ENCODE measurements at places on chromosomes 3 and 15. TPM values are rescaled to one million over a fixed set of nuclear protein-coding genes. Genes with fewer than 3 reads are reported as not detected.
A peak's percentile ranks its signal among the peaks of the same experiment; 100 is the strongest.

GRCh38 chr15:42508263-42508690, 12.8 kb downstream of the SNAP23 start:
- no peak for DNase-seq

POLQ gene
- 0.22 TPM for polyA plus RNA-seq

DNA sequence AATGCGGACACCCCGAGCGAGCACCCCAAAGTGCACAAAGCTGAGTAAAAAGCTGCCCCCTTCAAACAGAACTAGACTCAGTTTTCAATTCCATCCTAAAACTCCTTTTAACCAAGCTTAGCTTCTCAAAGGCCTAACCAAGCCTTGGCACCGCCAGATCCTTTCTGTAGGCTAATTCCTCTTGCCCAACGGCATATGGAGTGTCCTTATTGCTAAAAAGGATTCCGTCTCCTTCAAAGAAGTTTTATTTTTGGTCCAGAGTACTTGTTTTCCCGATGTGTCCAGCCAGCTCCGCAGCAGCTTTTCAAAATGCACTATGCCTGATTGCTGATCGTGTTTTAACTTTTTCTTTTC, 5.3 kb downstream of the BHLHE40 start:
- no peak for DNase-seq

DNA sequence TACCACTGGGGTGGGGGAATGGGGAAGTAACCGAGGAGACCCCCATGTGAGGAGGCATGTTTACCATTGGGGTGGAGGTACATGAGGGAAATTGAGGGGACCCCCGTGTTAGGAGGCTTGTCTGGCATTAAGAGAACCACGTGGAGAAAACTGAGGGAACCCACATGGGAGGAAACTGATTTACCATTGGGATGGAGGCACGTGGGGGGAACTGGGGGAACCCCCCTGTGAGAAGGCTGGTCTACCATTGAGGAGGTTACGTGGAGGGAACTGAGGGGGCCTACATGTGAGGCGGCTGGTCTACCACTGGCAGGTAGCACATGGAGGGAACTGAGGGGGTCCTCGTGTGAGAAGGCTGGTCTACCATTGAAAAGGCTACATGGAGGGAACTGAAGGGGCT, 159.4 kb downstream of the FBLN2 start:
- no peak for DNase-seq

CKMT1A gene
- polyA plus RNA-seq: 0.62 TPM

DNA sequence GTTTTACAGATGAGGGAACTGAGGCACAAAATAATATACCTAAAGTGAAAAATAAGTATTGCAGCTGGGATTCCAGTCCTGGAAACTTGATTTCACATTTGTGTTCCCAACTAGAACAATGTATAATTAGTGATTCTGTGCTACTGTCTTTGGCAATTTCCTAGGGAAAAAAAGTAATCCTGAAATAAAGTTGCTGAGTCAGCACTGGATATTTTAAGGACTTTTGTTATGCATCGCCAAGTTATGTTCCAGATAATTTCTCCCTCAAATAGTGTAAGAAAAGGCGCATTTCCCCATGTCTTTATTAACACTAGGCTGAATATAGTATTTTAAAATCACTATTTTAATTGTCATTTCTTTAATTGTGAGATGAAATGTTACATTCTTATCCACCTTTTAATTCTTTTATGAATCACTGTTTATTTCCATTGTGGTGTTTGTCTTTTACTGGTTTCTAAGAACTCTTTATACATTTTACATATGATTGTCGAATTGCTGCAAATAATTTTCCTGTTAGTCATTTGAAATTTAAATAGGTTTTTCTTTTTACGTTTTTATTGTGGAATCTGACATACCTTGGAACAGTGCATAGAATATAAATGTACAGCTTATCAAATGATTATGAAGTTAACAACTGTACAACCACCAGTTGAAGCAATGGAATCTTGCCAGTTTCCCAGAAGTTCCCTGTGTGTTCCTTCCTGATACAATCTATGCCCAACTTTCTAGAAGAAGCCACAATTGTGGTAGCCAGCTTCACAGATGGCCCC, 56.6 kb downstream of the SH3GL3 start:
- no peak for DNase-seq

SMAD6 gene
- 3.8 TPM for polyA plus RNA-seq

HOMER2 gene
- 6.4 TPM for polyA plus RNA-seq

GRCh38 chr15:39584662-39585388, 3.9 kb downstream of the THBS1 start:
- DNase-seq: no peak

ACKR2 gene
- polyA plus RNA-seq: 0.82 TPM

DNA sequence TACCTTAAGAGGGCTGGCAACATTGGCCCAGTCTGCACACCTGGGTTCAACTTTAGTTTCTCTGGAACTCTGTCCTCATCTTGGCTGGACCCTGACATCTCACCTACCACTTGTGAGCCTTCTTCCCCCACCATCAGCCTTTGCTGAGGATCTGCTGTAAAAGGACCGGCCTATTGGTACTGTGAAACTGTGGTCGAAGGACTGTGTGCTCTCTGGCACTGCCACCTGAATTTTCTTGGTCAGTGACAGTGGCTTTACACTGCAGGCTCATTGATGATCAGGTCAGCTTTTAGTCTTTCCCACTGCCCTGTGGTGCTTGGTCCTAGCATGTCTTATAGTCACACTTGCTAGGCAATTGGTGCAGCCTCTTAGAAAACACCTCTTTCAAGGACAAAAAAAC, 86.9 kb downstream of the PEX5L start:
- DNase-seq: no peak

GRCh38 chr15:76844096-76844495, 61.0 kb downstream of the SCAPER start:
- DNase-seq: no peak

DNA sequence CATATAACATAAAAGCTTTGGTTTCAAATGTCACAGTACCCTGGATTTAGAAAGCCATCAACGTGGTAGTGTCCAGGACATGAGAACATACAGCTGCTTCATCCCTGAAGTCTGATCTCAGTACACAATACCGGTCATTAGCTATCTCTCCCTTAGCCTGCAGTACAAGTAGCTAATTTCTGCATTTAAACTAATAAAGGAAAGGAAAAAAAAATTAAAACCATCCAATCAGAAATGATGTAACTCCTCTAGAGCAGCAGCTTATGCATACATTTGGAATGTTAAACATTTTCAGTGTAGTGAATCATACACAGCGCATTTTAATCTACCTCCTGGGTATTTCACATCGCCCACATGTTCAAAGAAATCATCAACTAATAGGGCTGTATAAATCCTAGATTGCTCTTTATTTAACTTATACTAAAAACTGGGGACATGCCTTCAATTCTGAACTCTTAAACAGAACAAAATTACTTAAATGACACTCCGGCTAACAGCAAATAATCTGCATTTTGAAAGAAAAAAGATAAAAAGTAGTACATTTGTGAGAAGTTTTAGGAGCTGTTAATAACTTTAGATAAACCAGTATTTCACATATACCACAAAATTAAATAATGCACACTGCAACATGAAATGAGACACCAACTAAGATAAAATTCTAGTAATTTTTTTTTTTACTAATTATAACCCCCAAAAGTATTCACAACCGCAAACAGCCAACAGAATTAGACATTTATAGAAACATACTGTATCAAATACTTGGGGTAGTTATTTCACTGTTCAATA, 3.7 kb downstream of the IGF2BP2 start:
- DNase-seq: no peak

DNA sequence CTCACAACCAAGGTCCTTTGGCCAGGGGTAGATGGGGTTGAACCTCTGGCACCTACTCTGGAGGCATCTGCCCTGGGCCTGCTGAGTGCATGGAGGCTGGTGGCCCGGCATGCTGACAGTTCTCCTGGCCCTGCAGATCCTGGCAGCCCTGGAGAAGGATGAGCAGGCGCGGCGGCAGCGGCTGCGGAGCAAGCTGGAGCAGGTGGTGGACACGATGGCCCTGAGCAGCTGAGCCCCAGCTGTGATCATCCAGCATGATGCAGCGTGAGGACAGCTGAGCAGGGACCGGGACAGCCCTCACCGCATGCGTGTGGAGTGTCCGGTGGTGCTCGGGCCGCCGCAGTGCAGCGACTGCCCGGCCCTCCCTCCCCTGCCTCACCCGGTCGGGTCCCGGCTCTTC, 50.9 kb downstream of the PLXNA1 start:
- DNase-seq: no peak

DNA sequence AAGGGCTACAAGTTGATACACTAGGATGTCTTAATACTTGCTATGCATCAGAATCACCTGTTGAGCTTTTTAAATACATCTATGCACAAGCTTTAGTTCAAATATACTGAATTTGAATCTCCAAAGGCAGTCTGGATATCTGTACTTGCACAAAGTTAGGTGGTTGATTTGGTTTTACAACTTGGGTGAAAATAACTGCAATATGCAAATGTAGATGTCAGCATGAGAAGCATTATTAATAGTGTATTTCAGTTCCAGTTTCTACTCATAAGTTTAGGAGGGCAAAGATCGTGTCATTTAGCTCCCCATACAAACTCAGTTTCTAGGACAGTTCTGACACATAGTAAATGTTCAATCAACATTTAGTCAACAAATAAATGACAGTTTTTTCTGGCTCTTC, 25.6 kb downstream of the IQCB1 start:
- DNase-seq: no peak

DNA sequence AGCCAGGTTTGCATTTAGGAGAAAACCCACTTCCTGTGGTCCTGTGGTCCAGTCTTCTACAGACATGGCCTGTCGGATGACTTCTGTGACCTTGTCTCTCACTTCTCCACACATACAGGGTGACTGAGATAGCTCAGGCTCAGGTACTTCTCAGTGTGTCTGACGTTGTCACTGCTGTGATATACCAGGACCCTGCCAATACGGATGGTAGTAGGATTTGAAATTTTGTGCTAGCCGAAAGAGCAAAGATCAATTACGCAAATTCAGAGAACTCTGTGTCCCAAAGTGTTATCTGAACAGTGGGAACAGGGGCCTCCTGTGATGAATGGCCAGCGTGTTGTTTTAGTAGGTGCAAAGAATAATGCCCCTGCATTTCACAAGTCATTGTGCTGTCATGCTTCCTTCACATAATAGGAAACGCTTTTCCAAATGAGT, 128.9 kb downstream of the MCTP2 start:
- no peak for DNase-seq

GRCh38 chr3:58173669-58174398, 36.9 kb downstream of the DNASE1L3 start:
- DNase-seq: peak; percentile 54

DNA sequence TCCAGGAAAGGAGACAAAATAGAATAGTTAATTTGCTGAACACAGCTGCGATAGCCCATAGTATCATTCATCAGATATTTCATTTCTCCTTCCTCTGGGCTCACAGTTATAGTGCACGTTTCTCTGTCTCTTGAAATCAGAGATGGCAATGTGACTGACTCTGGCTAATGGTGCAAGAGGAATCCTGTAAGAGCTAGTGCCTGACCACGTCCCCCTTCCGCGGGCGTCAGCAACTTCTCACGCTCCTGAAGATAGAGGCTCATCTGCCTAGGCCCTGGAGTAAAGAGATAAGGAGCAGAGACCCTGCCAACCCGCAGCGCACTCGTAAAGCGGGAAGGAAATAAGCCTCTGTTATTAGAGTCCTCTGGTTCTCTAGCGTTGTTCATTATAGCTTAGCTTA, 391.8 kb downstream of the VPS13C start:
- DNase-seq: no peak

PPP1R14D gene
- polyA plus RNA-seq: not detected

TEX9 gene
- polyA plus RNA-seq: 4.5 TPM

SHC4 gene
- 1.8 TPM for polyA plus RNA-seq

- no peak for DNase-seq
Observed at GRCh38 chr3:55882006-55882405, 394.9 kb upstream of the WNT5A start.

DNA sequence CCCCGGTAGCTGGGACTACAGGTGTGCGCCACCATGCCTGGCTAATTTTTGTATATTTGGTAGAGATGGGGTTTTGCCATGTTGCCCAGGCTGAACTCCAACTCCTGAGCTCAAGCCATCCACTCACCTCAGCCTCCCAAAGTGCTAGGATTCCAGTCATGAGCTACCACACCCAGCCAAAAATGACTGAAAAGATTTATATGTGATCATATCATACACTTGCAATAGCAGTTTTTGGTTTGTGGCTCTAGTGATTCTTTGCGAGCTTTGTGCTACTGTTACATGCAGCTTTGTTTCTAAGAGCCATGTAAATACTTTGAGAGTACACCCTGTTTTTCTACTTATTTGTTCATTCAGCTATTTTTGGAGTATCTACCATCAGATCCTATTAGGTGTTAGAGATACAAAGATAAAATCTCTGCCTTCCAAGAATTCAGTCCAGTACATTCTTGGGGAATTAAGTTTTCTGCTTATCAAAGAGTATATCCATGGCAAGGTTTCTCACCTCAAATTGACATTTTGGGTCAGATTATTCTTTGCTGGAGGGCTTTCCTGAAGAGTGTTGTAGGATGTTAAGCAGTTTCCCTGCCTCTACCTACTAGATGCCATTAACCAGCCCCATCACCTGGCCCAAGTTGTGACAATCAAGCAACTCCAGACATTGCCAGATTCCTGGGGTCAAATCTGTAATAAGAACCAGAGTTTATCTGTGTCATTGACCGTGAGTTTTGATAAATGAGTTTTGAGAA, 15.0 kb downstream of the SNAP23 start:
- DNase-seq: no peak

HSPBAP1 gene
- polyA plus RNA-seq: 9.3 TPM

DNA sequence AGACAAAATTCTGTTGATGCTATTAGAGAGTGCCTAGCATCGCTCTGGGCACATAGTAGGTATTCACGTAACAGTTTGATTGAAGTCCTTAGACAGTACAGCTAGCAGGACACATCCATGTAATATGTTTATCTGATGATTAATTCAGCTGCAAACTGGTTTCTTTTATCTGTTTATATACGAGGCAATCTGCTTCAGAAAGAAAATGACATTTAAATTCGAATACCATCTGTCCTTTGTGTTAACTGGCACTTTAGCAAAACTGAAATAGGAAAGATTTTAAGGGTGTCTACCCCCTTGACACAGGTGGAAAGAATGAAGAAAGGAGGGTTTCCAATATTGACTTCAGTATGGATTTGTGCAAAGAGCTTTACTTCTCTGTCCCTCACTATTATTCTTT, 192.5 kb downstream of the MFSD1 start:
- no peak for DNase-seq

GRCh38 chr3:20401253-20401652, 215.2 kb upstream of the SGO1 start:
- no peak for DNase-seq

DNA sequence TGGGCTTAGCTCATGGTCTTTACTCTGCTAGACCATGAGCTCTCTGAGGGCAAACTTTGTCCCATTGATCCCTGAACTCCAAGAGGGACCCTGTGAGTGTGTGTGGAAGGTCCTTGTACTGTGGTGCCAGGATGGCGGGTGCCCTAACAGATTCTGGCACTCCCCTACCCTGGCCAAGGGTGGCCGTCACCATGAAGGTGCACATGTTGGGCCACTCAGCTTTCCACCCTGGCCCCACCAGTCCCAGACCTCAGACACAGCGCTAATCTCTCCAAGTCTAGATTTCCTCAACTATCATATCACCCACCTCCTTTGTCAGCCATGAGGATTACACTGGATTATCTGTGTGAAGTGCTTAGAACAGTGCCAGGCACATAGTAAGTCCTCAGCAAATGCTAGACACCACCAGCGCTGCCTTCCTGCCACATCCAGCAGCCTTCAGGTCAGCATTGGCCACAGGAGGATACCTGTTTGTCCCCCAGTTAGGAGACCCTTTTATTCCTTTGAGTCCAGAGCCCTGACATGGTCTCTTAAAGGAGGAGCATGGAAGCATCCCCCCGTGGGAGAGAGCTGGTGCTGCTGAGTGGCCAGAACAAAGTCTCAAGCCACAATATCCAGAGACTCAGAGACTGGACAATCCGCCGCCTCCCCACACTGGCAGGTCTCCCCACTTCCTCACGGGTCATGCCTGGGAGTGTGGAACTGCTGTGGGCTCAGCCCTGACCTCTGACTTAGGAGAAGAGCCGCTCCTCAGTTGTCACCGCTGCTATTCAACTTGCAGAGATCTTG, 44.5 kb upstream of the SLCO2A1 start:
- no peak for DNase-seq
